ENCODE measurements at places on chromosomes 4 and X.

- no peak for DNase-seq
Measured at GRCh38 chr4:34112573-34112972, 2131.7 kb downstream of the ARAP2 start.

DNA sequence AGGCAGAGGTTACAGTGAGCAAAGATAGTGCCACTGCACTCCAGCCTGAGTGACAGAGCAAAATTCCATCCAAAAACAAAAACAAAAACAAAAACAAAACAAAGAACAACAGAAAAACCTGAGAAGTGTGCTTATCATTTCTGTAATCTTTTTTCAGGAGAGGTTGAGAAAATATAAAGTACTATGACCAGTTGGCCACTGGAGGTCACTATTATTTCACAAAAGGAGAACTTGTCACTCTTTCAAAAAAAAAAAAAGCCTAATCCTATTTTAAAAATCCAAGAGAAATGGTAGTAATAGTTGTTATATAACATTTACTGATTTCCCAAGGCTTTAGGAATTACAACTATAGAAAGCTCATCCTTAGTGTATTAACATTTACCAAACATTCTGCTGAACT is 24.9 kb upstream of the RNF150 start:
- peak; percentile 73 for DNase-seq

DNA sequence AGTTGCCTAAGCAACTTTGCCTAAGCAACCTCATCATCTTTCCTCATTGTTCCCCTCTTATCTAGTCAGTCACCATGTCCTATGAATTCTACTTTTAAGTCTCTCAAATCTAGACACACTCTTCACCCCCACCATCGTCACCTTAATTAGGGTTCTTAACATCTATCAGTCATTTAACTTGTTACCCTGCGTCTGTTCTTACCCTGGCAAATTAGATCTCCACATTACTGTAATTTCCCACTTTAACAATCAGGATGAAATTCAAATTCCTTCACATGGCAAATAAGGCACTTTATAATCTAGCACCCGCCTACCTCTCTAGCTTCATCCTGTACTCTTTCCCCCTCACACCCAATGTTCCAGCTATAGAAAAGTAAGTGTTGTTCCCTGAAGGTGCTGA is 221.2 kb downstream of the GRIA3 start:
- no peak for DNase-seq

GRCh38 chr4:33715841-33716395 is 2528.4 kb downstream of the ARAP2 start:
- peak; percentile 76 for DNase-seq

- DNase-seq: peak; percentile 52
Measured at GRCh38 chr4:113682730-113683537, 78.6 kb downstream of the CAMK2D start.

Measured in fibroblast of the aortic adventitia (primary cell).